ENCODE measurements at places on chromosomes 3 and 15.

DNA sequence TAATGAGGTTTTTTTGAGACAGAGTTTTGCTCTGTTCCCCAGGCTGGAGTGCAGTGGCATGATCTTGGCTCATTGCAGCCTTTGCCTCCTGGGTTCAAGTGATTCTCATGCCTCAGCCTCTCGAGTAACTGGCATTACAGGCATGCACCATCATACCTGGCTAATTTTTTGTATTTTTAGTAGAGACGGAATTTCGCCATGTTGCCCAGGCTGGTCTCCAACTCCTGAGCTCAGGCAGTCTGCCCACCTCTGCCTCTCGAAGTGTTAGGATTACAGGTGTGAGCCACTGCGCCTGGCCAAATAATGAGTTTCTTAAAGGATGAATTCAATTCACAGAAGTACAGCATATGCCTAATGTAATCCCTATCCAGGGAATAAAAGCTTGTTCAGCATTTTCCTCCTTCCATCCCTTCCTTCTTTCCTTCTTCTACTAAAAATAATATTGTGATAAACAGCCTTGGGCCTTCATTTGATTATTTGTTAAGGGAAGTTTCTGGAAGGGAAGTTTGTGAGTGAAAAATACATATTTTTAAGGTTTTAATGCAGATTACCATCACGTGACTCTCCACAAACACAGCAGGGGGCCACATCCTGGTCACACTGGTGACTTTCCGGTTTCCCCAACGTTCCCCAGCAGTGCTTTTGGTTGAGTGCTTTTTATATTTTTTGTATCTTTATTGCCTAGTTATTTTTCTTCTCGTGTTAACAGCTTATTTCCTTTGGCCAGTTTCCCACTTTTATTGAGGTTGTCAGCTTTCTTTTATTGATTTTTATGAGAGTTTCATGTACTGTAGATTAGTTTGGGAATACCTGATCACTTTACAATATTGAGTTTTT is 116.8 kb downstream of the USP13 start:
- DNase-seq: no peak

DNA sequence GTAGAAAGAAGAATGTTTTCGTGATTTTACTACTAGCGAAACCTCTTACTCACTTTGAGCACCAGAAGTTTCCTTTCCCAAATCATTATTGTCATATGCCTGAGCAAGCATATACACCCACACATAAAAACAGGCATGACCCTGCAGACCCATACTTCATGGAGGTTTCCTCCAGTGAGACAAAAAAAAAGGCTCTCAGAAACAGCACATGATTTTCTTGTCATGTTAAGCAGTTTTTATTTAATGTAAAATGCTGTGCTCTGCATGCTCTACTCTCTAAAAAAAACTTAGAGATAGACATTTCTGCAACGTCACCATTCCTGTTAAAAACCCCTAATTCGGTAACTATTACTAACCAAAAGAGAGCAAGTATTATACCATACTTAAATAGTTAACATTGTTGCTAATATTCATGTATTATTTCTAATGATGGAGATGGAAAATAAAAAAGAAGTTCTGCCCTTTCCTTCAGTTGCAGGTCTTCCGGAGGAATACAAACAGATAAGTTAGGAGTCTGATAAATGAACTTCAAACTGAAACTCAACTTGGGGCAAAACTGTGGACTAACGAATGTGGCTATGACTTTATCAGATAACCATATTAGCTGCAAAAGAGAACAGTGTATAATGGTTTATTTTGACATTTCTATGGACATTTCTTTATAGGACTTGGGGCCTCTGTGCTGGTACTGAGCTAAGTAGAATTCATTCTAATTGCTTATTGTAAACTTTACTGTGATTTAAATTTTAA is 15.9 kb downstream of the CD200R1 start:
- no peak for DNase-seq

- no peak for DNase-seq
Observed at GRCh38 chr15:47678040-47678439, 39.3 kb upstream of the SEMA6D start.

DNA sequence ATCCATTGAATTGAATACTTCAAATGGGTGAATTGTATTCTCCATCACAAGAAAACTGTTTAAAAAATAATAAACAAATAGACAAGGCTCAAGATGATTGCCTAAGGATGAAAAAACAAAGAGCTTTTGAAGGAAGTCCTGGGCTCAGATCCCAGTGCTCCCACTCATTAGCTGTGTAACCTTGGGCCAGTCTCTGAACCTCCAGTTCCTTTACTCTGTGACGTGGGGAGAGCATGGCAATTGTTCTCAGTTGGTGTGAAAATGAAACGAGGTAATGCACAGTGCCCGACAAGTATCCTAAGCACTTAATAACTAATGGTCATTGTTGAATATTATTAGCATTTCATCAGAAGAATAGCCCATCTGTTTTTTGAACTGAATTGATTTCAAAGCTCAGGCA is 40.7 kb downstream of the TNIK start:
- no peak for DNase-seq

DNA sequence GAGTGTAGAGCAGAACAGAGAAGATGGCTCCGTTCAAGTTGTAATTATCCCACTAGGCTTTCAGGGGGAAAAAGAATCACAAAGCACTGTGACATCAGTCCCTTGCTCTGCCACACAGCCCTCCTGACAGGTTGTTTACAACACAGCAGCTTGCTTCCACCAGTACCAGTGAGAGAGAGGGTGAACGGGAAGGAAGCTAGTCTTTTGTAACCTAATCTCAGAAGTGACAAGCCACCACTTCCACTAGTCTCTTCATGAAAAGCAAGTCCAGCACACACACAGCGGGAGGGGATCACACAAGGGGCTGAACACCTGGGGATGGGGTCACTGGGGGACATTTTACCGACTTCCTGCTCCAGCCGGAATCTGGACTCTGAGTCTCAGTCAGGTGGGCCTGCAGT is 86.3 kb downstream of the FAM81A start:
- DNase-seq: no peak

- DNase-seq: no peak
Observed at GRCh38 chr3:15497964-15498363, 23.5 kb downstream of the COLQ start.

GRCh38 chr3:167054926-167055325 is 325.2 kb downstream of the ZBBX start:
- no peak for DNase-seq

GRCh38 chr15:66740802-66741201 is 38.8 kb downstream of the SMAD6 start:
- DNase-seq: no peak

GRCh38 chr3:50238549-50239026 is 2.6 kb downstream of the GNAI2 start:
- DNase-seq: no peak

- DNase-seq: no peak
Observed at GRCh38 chr3:65758876-65759598, 279.7 kb downstream of the MAGI1 start.

DNA sequence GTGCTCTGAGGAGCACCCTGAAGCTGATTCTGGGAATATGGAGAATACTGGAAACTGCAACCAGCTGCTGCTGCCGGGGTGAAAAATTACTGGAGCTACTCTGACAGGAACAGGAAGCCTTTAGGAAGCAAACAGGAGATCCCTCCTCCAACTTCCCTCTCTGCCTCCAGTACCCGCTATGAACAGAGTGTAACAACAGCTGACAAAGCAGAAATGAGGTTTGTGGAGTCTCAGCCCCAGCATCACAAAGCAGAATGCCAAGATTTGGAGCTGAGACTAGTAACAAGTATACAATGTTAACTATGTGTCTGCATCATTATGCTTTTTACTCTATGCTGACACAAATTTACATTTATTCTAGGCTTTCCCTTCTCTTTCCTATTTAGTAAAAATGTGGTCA is 22.7 kb upstream of the PIAS1 start:
- DNase-seq: no peak

GRCh38 chr15:36880224-36880912 is 220.0 kb downstream of the MEIS2 start:
- DNase-seq: no peak

DNA sequence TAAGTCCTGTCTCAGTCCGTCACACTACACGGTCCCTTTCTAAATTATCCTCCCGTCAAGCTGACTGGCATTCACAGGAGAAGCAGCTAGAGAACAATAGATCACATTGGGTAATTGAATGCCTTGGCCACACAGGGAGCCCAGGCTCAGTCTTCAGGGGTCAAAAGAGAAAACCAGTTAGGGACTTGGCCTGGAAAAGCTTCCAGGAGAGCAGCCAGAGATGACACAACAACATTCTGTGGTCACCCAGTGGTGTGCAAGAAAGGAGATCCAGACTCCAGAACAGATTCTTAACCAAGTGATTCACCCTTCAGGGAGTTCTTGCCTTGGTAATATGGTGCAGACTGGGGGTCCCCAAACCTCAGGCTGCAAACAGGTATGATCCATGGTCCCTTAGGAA is 15.9 kb downstream of the ARHGAP31 start:
- DNase-seq: no peak

- no peak for DNase-seq
Observed at GRCh38 chr15:55915876-55916567, 77.4 kb downstream of the NEDD4 start.

- DNase-seq: peak; percentile 31
Observed at GRCh38 chr15:44662478-44663409, 718 bp downstream of the SPG11 start.

DNA sequence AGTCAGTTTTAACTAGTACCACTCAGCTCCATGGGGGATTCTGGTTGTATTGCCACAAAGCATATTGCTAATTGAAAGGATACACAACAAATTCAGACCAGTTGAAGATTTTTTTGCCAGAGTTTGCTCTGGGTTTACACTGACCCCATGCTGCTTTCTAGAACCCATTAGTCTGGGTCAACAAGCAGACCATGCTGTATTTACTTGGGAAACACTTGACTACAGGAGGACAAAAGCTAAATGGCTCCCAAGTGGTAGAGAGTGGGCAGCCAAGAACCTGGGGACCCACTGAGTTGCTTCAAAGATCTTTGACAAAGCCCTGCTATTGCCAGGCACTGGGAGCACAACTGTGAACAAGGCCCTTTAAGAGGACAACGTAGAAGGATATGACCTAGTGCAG is 86.8 kb upstream of the PSMD6 start:
- DNase-seq: no peak

DNA sequence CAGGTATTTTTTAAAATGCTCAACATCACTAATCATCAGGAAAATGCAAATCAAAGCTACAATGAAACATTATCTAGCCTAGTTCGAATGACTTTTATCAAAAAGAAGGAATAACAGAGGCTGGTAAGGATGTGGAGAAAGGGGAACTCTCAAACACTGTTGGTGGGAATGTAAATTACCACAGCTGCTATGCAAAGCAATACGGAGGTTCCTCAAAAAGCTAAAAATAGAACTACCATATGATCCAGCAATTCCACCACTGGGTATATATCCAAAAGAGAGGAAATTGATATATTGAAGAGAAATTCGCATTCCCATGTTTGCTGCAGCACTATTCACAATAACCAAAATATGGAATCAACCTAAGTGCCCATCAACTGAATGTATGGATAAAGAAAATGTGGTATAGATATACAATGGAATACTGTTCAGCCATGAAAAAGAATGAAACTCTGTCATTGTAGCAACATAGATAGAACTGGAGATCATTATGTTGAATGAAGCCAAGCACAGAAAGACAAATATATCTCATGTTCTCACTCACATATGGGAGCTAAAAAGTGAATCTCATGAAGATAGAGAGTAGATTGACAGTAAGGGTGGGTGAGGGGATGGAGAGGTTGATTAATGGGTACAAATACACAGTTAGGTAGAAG is 19.7 kb upstream of the CLN6 start:
- DNase-seq: no peak

DNA sequence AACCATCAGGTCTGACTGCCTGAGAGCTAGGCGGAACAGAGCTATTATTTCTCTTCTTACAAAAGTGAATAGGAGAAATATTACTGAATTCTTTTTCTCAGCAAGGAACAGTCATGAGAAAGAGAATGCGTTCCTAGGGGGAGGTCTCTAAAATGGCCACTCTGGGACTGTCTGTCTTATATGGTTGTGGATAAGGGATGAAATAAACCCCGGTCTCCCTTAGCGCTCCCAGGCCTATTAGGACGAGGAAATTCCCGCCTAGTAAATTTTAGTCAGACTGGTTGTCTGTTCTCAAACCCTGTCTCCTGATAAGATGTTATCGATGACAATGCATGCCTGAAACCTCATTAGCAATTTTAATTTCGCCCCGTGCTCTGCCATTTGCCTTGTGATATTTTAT is 20.1 kb upstream of the WDR5B start:
- DNase-seq: no peak

DNA sequence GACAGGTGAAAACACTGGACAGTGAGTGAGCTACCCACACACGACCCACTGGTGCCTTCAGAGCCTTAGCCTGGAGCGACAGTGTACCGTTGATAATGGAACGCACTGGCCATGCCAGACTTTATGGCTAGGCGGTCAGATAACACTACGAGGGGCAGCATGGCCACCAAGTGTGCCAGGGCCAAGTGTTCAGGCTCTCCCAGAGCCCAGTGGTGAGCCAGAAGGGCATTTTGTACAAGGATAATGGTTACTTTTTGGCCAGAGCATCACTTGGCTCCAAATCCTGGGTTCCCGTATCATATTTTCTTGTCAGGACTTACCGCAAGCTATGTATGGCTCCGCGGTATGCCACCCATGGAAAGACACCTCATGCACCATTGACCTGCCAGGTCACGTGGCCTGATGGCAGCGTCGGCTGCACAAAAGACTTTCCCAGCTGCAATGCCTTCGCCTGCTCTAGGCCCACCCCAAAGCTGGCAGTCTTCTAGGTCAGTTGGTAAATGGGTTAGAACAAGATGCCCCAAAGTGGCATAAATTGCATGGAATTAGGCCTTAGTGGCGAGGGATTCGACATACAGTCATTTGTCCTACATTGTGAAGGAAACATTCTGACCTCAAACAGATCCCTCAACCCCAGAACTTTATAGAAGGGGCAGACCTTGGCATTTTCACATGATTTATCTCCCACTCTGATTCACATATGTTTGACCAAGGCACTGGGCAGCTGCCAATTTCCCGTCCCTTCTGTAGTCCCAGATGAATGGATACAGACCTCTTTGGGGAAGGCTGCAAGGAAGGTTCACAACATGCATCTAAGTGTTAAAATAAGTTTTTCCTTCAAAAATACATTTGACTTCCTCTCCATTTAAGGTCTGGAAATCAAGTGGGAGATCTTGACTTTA is 12.2 kb upstream of the SLC28A1 start:
- no peak for DNase-seq

- DNase-seq: no peak
Observed at GRCh38 chr15:45630917-45631691, 3.7 kb upstream of the SQOR start.

- DNase-seq: no peak
Observed at GRCh38 chr3:76645724-76646123, 394.2 kb upstream of the ROBO2 start.

DNA sequence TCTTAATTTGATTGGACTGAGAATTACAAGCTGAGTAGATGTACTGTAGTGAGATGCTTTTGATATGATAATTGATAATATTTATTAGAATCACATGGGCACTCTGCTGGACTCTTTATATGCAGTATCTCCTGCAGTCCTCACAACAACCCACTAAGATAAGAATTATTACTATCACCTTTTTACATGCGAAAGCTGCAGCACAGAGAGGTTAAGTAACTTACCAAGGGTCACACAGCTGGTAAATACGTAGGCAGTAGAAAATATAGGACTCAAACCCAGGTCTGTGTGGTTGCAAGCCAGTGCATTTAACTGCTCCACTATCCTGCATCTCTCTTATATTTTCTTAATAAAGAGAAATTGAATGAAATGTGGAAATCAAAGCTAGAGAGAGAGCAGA is 392.8 kb upstream of the RORA start:
- DNase-seq: no peak

Measured in NCI-H1436 (cell line).